ENCODE measurements at places on chromosomes 16 and 17.

GRCh38 chr16:74279266-74279665 is 17.3 kb upstream of the PSMD7 start:
- no peak for DNase-seq

- DNase-seq = no peak
Observed at GRCh38 chr16:85674828-85675227, 13.9 kb downstream of the GINS2 start.

DNA sequence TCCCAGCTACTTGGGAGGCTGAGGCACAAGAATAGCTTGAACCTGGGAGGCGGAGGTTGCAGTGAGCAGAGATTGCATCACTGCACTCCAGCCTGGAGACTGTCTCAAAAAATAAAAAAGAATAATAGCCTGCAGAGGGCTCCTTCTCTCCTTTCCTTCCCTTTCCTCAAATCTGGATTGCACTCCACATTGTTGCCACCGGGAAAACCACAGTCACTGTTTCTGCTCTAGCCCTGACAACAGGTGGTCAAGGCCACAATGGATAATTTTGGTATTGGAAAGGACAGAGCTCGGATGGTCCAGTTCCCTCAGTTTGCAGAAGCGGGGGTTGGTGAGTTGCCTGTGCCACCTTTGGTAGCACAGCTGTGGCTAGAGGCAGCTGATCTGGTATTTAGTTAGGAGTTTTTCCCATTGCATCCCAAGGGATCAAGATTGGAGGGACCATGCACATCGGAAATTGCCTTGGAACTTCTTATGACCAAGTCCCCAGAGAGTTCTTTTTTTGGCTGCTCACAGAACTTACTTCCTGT is 44.7 kb upstream of the PRSS54 start:
- no peak for DNase-seq

DNA sequence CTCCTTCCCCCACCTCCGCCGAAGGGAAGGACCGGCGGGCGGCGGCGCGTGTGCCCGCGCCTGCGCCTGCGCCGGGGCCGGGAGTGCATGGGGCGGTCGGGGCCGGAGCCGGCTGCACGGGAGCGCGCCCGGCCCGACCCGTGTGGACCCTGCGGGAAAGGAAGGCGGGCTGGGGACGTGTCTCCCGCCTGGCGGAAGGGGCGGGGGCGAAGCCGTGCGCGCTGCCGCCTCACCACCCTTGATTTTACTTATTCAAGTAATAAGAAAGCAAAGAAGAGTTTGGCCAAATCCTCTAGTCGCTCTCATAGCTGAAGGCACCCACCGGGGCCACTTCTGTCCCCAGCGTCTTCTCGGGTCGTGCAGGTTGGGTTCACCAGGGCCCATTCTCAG is 596 bp upstream of the PFN1 start:
- DNase-seq = peak; percentile 62

DNA sequence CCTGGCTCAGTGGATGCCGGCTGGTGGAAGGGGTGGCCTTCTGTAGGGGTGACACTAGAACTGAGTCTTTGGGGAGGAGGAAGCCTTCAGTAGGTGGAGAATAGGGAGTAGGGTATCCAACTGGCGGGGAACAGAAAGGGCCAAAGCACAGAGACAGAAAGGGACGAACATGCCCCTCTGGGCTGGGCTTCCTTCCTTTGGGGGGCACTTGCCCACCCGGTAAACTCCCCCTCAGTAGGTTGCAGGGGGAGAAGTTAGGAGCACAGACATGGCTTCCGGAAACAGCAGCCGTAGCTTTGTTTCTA is 774 bp downstream of the ENGASE start:
- DNase-seq = no peak
